Osteocyte (in vitro differentiated cells): ENCODE measurements at places on chromosomes 1 and 21. TPM values are rescaled to one million over a fixed set of nuclear protein-coding genes. Genes with fewer than 3 reads are reported as not detected.

Gene CRP
- total RNA-seq = not detected in 2 replicates

Gene LMX1A
- total RNA-seq = not detected in 2 replicates

Gene HSPG2
- total RNA-seq = 197 and 230 TPM in 2 replicates

- DNase-seq = no peak
Observed at GRCh38 chr1:151710187-151710840, 6.3 kb downstream of the CELF3 start.

DNA sequence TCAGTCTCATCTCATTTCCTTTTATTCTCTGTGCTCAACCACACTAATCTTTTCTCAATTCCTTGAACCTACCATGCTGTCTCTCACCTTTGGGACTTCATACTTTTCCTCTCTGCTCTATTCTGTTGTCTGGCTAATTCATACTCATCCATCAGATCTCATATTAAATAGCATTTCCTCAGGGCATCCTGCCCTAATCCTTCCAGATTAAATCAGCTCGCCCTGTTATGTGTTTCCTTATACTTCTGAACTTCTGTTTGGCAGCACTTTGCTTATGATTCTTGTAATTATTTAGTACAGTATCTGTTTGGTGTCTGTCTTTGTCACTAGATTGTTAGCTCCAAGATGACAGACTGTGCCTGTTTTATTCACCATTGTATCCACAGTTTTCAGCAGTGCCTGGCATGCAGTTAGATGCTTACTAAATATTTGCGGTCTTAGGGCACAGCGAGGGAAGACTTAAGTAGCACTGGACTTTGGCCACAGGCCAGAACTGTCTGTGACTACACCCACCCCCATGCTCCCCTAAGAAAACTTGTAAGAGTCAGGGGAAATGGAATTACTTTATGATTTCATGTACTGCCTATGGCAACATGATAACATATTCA lies 9.9 kb upstream of the CAP1 start:
- DNase-seq = no peak

DNA sequence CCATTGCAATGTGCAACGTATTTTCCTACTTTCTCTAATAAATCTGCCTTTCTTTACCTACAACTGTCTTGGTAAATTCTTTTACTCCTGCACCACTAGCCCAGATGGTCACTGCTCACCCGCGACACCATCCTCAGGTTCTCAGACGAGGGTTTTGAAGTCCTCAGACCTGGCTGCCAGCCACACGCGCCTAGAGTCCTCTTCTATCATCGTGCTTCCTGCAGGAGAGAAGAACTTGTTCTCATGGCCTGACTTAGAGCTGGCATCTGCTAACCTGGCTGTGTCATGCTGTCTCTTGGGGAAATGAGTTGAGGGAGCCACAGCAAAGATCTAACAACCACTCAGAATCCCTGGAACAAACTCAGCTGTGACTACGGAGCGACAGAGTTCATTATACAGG lies 30.3 kb upstream of the PGBD5 start:
- DNase-seq = no peak

DNA sequence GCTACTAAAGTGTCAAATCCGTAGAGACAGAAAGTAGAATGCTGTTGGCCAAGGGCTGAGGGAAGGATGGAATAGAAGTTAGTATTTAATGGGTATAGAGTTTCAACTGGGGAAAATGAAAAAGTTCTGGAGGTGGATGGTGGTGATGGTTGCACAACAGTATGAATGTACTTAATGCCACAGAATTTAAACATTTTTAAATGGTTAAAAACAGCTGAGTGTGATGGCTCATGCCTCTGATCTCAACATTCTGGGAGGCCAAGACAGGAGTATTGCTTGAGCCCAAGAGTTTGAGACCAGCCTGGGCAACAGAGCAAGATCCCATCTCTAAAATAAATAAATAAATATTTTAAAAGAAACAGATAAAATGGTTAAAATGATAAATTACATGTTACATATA lies 44.5 kb downstream of the PIK3R3 start:
- no peak for DNase-seq

GRCh38 chr1:119327094-119327449 lies 41.5 kb upstream of the HAO2 start:
- DNase-seq = no peak

GRCh38 chr21:18716578-18717138 lies 313.1 kb upstream of the TMPRSS15 start:
- no peak for DNase-seq

- peak; percentile 96 for DNase-seq
Observed at GRCh38 chr1:2212532-2213491, 15.3 kb upstream of the SKI start.

GRCh38 chr1:212478467-212479025 lies 45.8 kb downstream of the NENF start:
- DNase-seq = no peak
